Fibroblast of lung (primary cell): ENCODE measurements at places on chromosomes 3 and 15. TPM values are rescaled to one million over a fixed set of nuclear protein-coding genes. Genes with fewer than 3 reads are reported as not detected.

The SUCLG2 gene
- total RNA-seq = 64.2 and 87.4 TPM in 2 replicates

The SLC2A2 gene
- not detected in 2 replicates for total RNA-seq

- no peak for DNase-seq
Measured at GRCh38 chr3:65231544-65231943, 543.7 kb upstream of the ADAMTS9 start.

DNA sequence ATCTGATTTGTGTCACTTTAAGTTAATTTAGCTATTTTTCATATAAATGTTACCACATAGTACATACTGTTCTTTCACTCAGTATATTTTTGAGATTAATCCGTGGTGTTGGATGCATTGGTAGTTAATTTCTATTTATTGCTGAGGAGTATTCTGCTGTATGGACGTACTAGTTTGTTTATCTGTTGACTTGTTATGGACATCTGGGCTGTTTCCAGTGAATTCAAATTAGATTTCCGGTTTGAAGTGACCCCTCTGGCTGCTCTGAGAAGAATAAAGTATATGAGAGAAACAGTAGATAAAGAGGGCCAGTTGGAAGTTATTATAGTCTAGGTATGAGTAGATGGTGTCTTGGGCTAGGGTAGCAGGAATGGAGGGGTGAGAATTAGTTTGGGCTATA is 15.6 kb downstream of the KAT2B start:
- DNase-seq = no peak

The GATA2 gene
- total RNA-seq = 0.51 and 0.83 TPM in 2 replicates

GRCh38 chr15:35118960-35119359 is 33.9 kb upstream of the NANOGP8 start:
- DNase-seq = no peak

GRCh38 chr3:183313351-183313750 is 60.3 kb downstream of the B3GNT5 start:
- no peak for DNase-seq

GRCh38 chr15:76996076-76996525 is 1.2 kb downstream of the PSTPIP1 start:
- no peak for DNase-seq

DNA sequence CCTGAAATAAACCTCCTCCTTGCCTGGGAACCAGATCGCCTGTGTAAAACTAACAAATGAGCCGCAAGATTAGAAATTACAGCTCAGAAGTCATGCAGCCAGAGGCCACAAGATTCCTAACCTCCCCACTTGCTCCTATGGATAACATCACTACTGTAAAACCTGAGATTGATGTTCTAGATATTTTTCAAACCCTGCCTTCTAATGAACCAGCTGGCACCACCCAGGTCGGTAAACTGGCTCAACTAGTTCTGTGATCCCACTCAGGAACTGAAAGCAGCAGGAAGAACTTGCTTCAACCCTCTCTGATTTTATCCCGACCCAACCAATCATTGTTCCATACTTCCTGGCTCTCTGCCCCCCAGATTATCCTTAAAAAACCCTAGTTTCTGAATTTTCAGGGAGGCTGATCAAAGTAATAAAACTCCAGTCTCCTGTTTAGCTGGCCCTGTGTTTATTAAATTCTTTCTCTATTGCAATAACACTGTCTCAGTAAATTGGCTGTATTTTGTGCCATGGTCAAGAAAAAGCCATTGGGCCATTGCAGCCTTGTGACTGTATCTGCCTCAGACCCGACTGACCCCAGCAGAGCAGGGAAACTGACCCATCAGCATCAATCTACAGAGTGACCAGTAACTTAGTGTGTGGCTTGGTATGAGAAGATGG is 98.9 kb downstream of the RPLP1 start:
- no peak for DNase-seq

- DNase-seq = no peak
Measured at GRCh38 chr3:46222435-46223161, 14.5 kb upstream of the CCR1 start.

DNA sequence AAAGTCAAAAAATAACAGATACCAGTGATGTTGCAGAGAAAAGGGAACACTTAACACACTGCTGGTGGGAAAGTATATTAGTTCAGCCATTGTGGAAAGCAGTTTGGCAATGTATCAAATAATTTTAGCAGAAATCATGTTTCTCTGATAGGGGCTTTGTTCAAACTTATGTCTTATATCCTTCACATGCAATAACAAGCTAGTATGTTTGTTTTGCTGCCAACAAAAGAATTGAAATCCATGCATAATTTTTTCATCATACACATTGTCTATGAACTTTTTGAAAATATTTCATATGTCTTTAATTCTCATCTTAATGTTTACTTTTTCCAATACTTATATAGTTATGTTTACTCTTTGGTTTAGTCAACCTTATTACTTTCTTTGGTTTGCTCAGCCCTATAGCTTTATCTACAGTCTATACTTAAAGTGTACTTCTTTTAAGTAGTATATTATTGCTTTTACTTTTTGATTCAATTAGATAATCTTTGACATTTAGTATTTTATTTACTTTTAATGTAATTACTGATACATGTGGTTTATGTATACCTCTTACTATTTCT is 639.6 kb upstream of the CBLB start:
- no peak for DNase-seq

The TMCO5A gene
- not detected in 2 replicates for total RNA-seq
